Stimulated activated CD8-positive, alpha-beta memory T cell treated with anti-CD3 and anti-CD28 coated beads, Interleukin-4, amount 100 ng/mL, for 24 hours (primary cell): ENCODE measurements at places on chromosomes 4 and X.

DNA sequence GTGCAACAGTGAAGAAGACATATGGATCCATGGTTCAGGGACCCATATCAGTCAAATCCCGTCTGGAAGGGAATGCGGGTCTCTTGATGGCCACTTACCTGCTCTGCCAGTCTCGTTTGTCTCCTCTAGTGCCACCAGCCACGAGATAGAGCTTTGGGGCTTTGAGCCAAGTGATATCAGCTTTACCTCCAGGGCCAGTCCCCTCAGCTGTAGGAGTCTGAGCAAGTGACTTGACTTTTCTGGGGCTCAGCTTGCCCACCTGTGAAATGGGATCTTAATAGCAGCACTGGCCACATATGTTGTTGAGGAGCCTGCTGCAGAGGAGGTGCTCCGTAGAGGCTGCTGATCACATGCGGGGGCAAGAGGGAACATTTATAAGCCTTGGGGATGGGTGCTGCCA is 1.2 kb downstream of the SLC2A9 start:
- DNase-seq = no peak

DNA sequence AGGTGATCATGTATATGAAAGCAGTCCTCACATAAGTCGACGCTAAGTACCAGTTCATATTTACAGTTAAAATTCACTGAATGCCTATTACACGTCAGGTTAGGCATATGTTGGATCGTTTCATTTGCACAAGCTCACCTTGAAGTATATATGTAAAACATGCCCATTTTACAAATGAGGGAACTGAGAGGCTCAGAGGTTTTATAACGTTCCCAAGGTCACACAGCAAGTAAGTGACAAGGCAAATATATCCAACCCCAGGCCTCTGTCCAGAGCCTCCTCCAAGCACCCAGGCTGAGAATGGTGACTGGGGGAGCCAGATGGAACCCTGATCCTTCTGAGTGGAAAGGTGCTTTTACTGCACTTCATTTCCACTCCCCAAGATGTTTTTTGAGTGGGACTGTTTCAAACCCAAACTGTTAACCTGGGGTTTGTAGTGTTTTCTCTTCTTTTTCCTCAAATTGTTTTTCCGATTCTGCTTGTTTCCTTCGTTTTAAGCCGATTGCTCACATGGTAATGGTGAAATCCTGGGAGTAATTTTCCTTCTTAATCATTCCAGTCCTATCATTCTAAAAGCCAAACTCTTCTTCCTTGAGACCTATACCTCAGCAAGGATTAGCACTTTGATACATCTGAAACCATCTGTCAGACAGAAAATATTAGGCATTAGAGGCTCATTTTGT is 791 bp downstream of the SMIM20 start:
- DNase-seq = no peak

DNA sequence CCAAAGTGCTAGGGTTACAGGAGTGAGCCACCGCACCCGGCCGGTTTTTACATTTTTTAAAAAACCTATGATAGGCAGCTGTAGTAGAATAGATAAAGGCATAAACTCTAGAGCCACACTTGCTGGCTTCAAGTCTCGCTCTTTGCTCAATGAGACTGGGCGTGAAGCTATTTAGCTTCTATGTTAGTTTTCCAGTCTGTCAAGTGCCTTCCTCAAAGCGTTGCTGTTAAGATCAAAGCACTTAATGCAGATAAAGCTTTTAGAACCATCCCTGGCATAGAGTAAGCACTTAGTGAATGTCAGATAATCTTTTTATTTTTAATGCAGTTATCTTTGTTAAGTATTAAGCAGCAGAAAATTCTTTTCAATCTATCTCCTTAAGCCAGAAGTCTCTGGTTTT is 42.0 kb upstream of the BMPR1B start:
- DNase-seq = no peak

DNA sequence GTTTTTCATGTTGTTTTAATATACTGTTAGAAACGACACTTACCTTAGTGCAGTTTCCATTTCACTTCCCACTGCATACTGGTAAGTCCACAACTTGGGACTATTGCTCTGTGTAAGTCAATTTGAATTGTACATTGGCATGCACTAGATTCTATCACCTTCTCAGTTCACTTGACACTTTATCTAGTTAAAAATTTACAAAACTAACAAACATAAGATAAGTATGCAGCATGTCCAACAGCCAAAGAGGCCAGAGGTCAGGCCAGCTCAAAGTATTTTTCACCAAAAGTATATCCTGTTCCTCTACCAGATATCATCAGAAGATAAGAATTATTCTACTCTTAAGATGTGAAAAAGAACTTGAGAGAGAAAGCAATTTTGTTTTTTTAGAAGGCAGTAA is 75.9 kb downstream of the QRFPR start:
- no peak for DNase-seq

GRCh38 chr4:125116431-125116830 is 198.3 kb upstream of the FAT4 start:
- no peak for DNase-seq

- DNase-seq = no peak
These were observed 168.4 kb upstream of the GK2 start for GRCh38 chr4:79576429-79576753.

DNA sequence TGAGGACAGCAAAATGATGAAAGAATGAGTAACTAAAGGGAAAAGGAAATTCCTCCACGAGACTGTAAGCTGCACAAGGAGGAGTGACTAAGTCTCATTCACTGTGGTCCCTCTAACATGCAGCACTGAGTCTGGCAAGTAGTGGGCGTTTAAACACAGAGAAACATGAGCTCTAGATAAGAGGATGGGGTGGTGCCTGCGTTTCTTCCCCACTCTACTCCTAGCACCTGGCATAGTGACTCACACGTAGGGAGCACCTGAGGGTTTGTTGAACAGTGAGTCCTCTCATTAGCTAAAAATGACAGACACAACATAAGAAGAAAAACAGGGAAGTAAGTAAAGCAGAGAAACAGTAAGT is 105.8 kb upstream of the CBR4 start:
- no peak for DNase-seq

- DNase-seq = no peak
These were observed 113.9 kb downstream of the NYX start for GRCh38 chrX:41561045-41561444.
